ENCODE measurements at places on chromosomes 11 and 22. TPM values are rescaled to one million over a fixed set of nuclear protein-coding genes. Genes with fewer than 3 reads are reported as not detected.

DNA sequence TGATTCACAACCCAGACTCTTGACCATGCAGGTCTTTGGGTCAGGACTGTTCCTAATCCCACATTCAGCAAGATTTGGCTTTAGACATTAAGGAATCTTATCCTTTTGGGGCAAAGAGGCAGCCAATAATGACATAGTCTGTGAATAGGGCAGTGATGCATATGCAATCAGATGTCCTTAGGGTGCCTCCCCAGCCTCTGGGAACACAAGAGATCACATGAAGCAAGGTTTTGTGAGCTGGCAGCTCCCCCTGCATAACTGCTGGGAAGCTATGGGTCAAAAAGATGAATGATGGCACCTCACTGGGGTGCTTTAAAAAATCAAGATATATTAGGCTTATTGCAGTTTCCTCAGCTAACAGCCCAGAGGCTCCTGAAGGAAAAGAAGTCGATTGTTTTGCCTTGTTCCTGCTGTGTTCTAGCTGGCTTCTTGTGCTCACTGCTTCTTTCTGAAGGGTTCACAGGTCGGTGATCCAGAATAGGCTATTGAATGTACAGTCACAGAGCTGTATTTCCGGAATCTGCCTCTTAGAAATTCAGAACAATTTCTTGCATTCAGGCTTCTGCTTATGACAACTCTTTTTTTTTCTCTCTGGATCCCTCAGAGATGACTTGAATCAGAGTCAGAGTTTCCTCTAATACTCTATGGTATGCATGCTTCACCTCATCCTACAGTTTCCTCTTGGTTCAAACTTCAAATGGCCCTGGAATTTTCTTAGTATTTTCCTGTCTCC is 31.7 kb downstream of the INSC start:
- DNase-seq: no peak

DNA sequence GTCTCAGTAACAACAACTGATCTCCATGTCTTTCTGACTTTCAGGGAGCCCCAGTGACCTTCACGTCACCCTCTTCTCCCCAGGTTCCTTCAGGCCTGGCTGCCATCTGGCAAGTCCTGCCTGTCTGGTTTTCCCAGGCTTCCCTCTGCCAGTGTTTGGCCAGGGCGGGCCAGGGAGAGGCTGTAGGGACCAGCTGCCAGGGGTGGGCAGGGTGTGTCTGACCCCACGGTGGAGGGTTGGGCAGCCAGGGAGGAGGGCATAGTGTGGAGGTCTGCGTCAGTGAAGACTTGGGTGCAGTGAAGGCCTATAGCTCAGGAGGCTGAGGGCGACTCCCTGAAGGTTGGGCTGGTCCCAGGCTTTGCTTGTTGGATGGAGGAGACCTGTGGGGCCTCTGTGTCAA is 11.9 kb upstream of the MRGPRX2 start:
- DNase-seq: no peak

Gene PGA3
- total RNA-seq: not detected

- no peak for DNase-seq
Observed at GRCh38 chr11:92776676-92777075, 192.8 kb upstream of the MTNR1B start.

DNA sequence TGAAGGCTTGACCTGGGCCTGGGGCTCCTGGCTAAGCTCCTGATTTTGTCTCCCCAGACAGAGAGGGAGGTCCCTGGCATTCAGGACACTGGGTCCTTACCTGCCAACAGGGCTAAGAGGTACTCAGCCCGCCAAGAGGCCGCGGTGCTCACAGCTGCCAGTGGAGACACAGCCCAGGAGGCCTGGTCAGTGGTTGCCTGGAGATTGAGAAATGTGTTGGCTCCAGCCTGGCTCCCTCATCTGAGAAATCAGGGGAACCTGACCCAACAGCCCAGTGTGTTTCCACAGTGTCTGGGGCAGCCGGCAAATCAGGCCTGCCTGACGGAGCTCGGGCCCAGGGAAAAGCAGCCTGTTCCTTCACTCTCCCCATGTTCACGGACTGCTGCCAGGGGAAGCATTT is 79.4 kb upstream of the NAV2 start:
- no peak for DNase-seq

DNA sequence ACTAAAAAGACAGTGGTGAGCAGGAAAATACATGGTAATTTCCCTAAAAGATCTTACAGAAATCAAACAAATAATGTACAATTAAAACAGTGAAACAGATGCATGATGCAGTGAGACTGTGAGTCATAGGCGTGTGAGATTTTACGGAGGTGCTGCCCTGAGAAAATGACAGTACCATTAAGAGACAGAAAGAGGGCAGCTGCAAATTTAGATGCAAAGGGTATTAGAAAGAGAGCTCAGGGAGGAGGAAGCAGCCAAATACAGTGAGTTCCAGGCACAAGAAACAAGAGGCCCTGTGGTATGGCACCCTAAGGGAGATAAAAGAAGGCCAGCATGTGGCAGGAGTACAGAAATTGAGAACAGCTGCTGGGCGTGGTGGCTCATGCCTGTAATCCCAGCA is 88.5 kb upstream of the FIBIN start:
- no peak for DNase-seq

Gene RGL4
- 7.2 TPM for total RNA-seq

DNA sequence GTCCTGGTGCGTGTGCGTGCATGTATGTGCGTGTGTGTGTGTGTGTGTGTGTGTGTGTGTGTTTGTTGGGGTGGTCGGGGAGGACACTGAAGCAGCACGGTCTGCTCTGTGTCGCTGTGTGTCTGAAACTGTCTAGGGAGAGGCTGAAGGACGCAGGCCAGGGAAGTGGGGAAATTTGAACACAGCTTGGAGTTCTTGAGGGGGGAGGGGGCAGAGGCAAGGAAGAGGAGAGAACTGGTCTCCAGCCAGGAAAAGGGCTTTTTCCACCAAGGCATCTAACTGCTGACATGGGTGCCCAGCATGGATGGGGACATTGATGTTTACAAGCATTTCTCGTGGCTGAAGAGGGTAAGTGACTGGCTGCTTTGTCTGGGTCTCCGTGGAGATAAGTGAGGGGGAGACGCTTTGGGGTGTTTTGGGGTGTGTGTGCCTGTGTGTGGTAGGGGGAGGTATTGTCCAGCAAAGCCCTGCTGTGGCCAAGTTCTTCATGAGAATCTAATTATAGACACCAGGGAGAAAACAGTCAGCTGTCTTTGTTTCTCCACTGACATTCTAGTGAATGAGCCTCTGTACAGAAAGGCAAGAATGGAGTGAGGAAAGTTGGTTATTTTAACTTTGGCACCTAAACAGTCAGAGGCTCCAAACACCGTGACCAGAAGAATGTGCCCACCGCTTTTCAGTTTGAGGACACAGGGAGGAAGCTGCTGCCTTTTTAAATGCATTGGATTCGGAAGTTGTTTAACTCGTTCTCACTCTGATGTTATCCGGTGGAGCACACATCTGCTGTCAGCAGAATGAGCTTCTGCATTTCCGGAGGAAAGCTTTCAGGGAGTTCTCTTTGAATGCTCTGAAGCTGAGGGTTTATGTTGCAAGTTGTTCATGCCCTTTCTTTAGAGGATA is 63.7 kb downstream of the PPFIBP2 start:
- no peak for DNase-seq

GRCh38 chr11:79610678-79611077 is 169.8 kb upstream of the TENM4 start:
- no peak for DNase-seq

Gene SOX6
- not detected for total RNA-seq

DNA sequence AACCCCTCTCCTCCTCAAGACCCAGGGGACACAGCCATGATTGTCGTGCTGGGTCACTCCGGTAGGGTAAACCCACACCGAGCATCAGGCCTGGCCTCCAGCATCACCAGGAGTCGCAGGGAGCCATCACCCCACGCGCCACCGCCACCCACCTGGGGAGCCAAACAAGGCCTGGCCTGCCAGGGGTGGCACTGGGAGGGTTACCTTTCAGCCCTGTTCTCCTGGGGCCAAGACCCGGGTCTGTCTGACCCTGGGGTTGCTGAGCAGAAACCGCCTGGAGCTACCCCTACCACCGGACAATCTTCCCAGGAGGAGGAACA is 39.3 kb upstream of the NNMT start:
- DNase-seq: no peak

Gene SULT4A1
- total RNA-seq: not detected

DNA sequence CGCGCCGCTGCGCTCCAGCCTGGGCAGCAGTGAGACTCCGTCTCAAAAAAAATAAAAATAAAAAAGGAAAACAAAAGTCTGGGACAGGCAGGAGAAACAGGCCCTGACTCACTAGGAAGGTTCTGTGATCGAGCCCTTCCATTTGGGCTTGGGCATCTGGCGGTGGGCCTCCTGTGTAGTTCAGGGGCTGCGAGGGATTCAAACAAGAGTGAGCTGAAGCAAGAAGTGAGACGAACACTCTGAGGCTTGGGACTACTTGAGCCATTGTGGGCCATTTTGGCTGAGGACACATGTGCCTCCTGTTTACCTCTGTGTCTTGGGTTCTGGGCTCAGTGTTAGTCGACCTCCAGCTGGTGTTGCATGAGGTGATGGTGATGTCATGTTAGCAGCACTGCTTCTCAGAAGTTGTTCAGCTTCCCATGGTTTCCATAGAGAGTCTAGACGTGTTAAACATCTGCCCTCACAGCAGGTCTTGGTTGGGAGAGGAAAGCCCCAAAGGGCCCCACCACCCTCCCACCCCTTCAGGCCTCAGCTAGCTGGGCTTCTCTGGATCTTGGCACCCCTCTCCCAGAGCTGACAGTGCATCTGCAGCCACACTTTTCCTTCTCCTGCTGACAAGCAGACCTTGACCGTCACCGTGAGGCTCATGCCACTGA is 57.8 kb downstream of the MED15 start:
- no peak for DNase-seq

- no peak for DNase-seq
Observed at GRCh38 chr22:16959345-16959930, 48.6 kb downstream of the GAB4 start.

- no peak for DNase-seq
Observed at GRCh38 chr11:120521176-120521575, 9.6 kb downstream of the GRIK4 start.

GRCh38 chr11:43555816-43556611 is 124.5 kb upstream of the HSD17B12 start:
- DNase-seq: no peak

Gene DNAJB7
- total RNA-seq: not detected

DNA sequence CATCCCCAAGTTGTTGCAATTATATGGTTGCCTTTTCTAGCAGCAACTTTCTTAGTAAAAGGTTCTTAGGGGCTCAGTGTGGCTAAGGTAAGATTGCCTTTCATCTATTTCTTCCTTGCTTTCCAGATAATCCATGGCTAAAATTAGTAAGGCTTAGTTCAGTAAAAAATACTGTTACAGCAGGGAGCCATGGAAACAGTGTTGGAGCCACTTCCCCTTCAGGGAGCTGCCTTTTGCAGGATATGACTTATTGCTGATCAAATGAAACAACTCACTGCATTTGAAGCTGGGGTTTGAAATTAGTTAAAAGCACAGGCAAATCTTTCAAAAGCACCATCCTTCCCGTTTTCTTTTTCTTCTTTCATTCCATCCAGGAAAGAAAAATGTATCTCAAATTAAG is 184.3 kb downstream of the C11orf87 start:
- no peak for DNase-seq

DNA sequence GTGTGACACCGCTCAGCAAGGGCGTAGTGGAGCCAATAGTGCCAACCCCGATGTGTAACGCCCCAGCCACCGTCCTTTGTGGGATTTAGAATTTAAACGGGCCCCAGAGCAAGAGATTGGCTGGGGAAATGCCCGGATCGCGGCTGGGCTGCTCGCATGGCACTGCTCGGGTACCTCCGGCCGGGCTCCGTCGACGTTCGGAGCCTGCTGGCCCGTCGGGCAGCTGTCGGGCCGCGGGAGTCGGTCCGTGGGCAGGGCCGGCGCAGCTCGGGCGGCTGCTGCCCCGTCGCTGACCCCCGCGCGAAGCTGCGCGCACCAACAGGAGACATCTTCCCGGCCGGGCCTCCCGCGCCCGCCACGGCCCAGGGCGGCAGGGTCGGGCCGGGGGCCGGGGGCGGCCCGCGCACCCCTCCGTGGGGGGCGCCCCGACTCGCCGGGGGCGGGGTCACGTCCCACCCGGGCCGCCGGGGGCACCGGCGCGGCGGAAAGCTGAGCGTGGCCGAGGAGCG is 1.3 kb upstream of the KDM2A start:
- DNase-seq: peak; percentile 33

- DNase-seq: no peak
Observed at GRCh38 chr22:43796567-43796966, 15.5 kb downstream of the EFCAB6 start.

DNA sequence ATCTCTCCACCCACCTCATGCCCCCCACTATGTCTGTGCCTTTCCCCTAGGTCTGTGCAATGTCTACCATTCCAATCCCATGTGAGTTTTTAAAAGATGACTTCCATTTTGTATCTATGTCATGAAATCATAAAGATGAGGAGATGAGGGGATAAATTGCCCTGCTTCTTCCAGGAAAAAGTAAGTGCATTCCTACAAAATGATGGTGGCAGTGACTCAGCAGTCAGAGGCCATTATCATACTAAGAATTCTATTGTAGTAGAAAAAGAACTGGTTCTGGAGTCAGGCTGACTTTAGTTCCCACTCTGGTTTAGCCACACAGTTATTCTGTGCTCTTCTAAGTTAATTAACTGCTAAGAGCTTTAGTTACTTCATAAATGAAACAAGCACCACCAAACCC is 89.6 kb upstream of the API5 start:
- DNase-seq: no peak

GRCh38 chr11:44361813-44362212 is 51.9 kb upstream of the ALX4 start:
- DNase-seq: no peak

DNA sequence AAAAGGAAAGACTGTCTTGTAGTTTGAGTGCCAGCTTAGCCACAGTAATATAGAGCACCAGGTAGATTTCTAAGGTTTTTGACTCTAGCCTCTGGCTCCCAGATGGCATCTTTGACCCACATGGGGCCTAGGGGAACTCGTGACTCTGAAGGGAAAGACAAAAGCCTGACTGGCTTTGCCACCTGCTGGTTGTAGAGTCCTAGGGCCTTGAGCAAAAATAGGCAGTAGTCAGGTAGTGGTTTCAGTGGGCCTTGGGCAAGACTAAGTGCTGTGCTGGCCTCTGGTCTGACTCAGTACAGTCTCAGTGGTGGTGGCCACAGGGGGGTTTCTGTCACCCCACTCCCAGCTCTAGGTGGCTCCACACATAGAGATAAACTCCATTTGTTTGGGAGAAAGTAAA is 349.4 kb downstream of the FAM181B start:
- DNase-seq: no peak

DNA sequence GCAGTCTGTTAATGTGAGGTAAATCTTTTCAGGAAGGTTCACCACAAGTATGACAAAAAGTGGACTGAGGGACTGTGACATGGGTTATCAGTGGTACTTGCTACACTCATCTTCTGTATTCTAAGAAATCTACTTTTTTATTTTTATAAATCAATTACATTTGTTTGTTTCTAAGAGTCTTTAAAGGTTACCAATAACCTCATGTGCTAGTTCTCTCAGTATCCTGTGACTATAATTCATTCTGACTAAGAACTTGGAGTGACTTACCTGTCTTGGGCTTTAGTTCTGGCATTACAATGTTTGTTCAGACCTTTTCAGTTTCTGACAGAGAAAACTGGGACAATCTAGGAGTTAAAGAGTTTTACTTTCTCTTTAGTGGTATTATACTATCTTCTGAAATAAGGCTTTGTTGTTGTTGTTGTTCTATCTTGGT is 108.4 kb downstream of the PDE3B start:
- peak; percentile 5 for DNase-seq
